Substantia nigra (tissue), 51 donors: ENCODE measurements at places on chromosomes 2 and 18.

- no peak for DNase-seq
These were observed 12.3 kb upstream of the SLC35F5 start for GRCh38 chr2:113768770-113769169.

GRCh38 chr2:69815717-69816116 is 13.7 kb upstream of the GMCL1 start:
- no peak for DNase-seq

DNA sequence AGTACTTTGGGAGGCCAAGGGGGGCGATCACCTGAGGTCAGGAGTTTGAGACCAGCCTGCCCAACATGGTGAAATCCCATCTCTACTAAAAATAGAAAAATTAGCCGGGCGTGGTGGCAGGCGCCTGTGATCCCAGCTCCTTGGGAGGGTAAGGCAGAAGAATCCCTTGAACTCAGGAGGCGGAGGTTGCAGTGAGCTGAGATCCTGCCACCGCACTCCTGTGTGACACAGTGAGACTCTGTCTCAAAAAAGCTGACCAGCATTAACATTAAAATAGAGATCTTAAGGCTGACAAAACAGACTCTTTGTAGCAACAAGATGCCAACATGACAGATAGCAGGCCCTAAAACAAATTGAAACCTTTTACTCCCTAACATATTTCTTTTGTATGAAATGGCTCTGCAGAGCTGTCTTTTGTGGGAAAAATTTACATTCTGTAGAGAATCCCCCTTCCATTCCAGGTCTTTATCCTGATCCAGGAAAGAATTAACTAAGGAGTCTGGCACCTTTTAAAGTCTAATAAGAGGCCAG is 213.9 kb downstream of the RAB3GAP1 start:
- no peak for DNase-seq

DNA sequence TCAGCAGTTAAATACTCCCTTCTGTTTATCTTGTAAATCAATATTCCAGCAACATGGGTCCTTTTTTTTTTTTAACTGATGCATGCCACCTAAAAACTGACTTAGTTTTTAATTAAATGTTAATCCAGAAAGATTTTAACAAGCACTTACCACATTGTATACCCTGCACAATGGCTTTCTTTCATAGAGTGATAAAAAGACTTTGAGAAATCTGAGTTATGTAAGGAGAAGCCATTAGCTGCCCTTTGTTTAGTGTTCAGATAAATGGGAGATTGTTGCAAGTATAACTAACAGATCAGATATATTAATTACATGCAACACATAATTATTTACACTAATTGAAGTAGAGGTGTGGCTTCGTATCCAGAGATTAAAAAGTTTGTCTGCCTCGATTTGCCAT is 22.7 kb upstream of the NFATC1 start:
- no peak for DNase-seq

DNA sequence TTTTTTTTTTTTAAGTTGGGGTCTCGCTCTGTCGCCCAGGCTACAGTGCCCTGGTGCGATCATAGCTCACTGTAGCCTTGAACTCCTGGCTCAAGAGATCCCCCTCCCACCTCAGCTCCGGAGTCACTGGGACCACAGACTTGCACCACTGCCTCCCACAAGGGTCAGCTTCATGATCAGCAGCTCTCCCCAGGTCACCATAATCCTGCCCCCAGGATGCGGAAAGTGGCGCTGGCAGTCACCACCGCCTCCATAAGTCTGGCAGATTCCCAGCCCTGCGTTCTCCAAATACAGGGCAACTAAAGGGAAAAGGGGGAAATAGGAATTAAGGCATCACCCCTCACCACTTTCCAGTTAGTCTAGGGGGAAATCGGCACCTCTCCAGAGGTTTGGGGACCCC is 5.2 kb upstream of the ARID5A start:
- DNase-seq: no peak

- DNase-seq: no peak
These were observed 64.0 kb upstream of the TRIB2 start for GRCh38 chr2:12652723-12653122.

- no peak for DNase-seq
These were observed 20.2 kb downstream of the IL18RAP start for GRCh38 chr2:102442967-102443828.

GRCh38 chr2:190149908-190150307 is 87.4 kb upstream of the MSTN start:
- no peak for DNase-seq

DNA sequence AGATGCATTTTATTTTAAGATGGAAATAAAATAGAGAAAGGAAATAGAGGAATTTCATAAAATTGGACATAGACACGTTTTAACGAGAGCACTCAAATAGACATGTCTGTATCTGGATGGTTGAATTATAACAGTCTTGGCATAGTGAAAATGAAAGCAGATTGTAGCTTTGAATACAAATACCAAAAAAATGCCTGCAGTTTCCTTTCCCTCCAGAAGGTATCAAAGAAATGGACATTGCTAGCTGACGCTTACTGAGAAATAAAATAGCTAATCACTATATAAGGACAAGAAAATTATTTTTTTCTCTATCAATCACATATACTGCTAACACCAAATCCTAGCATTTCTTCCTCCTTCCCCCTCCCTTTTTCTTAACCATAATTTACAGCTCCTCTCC is 11.4 kb upstream of the MAPRE2 start:
- no peak for DNase-seq

DNA sequence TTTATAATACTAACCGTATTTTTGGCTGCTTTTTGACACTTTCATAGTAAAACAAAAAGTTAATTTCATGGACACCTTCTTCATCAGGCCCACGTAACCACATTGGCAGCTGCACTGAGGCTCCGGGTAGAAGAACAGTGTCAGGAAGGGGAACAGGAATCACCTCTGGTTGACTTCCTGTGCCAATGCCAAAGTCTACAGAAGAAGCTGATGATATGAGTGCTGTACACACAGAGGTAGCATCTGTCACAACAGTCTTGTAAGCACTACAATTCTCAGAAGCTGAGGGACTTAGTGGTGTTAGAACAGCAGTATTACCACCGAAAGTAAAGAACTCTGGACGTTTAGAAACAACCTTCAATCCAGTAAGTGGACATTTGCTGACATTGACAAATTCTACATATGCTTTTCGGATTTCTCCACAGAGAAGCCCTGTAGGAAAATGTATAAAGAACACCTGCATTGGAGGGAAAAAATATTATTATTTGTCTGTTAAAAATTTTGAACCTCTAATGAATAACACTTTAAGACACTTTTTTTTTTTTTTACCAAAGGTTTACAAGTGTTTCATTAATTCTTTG is 85.3 kb downstream of the TRAPPC8 start:
- DNase-seq: no peak

DNA sequence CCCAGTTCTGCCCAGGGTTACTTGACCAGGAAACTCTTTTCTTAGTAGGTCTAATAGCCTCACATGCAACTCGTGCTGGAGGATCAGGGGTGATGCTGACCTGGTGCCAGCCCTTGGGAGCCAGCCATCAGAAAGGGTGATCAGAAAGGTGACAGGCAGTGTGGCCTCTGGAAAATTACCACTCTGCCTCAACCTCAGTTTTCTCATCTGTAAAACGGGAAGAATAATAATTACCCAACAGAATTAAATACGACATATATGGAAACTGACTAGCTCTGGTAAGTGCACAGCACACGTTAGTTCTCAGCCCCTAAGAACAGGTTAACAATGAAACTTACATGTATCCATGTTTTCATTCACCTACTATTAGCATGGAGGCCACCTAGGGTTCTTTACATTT is 157.6 kb downstream of the EN1 start:
- no peak for DNase-seq

- DNase-seq: no peak
These were observed 217.8 kb downstream of the TMEM247 start for GRCh38 chr2:46696966-46697829.

GRCh38 chr2:70467831-70468779 is 85.5 kb downstream of the TGFA start:
- no peak for DNase-seq

DNA sequence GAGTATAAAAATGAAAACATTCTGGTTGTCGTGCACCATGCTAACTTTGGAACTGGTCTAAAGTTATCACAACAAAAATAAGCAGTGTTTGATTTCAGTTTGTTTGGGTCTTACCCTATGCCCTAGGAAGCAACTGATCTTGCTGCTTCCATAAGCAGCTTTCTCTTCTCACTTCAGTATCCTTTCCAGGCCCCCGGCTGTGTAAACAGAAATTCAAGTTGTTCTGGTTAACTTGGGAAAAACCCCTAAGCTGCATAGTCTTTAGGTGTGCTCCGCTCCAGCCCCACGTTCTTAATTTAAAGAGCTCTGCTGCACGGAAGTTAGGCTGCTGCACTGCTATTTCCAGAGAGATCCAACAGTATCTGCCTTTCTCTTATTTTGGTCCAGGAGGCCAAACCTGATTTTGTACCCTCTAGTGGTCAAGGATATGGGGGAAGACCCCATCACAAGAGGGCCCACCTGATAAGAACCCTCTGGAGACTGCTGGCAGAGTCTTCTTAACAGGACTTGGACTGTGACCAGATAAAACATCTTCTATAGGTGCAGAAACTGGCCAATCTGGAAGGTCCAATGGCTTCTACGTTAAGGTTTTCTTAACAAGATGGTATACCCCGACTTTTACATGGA is 69.1 kb downstream of the FEZ2 start:
- DNase-seq: no peak

DNA sequence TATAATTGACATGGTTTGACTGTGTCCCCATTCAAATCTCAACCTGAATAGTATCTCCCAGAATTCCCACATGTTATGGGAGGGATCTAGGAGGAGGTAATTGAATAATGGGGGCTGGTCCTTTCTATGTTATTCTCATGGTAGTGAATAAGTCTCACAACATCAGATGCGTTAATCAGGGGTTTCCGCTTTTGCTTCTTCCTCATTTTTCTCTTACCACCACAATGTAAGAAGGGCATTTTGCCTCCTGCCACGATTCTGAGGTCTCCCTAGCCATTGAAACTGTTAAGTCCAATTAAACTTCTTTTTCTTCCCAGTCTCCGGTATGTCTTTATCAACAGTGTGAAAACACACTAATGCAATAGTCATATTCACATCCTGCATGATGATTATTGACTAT is 1073.3 kb upstream of the CDH2 start:
- no peak for DNase-seq

DNA sequence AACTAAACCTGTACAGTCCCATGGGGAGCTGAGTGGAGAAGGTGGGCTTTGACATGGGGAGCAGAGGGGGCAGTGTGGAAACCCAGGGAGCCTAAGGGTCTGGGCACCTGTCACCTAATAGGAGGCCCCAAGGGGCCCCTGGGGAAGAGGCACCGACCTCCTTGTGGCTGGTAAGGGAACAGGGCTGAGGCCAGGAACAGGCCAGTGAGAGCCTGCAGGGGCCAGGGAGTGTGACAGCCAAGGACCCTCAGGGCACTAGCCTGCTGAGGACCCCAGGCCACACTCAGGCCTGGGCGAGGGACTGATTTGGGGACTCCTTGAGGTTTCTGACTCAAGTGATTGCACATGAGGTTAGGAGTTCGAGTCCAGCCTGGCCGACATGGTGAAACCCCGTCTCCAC is 24.5 kb upstream of the ALPP start:
- DNase-seq: no peak

GRCh38 chr2:233938676-233939370 is 21.6 kb downstream of the TRPM8 start:
- no peak for DNase-seq

DNA sequence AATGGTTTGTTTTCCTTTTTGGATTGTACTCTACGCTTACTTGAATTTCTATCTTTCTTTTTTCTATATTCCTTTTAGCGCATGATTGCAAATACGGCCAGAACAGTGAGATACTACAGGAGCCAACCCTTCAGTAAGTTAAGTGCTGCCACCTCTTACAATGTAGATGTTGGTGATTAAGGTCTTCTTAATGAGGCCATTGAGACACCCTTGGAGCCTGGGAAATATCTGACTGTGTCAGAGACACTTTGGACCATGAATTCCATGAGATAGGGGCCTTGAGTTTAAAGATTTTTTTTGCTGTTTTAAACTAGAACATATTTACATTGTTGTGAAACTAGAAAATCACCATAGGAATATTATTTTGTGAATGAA is 27.1 kb upstream of the MAP3K20 start:
- no peak for DNase-seq

- no peak for DNase-seq
These were observed 9.0 kb downstream of the CDH2 start for GRCh38 chr18:28167835-28168349.

DNA sequence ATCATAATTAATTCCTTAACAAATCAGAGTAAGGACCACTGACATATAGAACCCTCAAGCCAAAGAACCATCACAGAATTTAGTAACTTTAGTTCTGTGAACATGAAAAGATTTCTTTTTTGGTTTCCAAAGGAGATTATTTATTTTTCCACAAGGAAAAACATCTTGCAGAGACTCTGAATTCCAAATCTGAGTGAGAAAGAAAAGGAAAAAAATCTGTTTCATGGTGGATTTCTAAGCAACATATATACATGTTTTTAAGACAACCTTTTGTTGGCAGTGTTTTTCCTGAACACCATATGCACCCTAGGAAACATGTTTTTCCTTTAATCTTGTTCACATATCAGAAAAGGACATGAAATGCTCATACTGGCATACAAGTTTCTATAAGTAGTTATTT is 149.8 kb downstream of the AGPS start:
- DNase-seq: no peak

GRCh38 chr2:194077366-194077765 is 1579.7 kb upstream of the SLC39A10 start:
- no peak for DNase-seq

GRCh38 chr2:220215785-220216184 is 588.4 kb downstream of the SLC4A3 start:
- no peak for DNase-seq

DNA sequence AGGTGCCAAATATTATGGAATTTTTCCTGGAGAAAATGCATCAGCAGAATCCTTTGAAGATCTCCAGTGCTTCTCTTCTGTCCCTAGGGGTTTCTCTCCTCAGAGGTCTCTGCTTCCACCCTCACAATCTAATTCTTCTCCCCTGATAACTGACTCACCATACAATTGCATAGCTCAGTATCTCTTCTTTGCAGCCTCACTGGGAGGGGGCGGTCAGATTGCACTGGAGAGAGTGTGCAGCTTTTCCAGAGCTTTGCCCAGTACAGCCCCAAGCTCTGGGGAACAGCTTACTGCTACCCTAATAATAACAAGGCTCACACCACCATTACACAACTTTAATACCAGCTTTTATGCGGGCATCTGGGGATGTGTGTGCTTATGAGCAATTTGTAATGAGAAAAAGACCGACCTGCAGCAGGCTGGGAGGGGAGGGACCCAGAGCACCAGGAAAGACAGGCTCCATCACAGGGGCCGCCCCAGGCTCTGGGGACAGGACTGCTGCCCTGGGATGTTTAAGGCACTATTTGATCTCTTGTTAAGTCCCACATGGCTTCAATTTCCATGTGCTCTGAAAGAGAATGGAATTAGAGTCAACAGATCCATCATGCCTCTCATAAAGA is 276.6 kb upstream of the SIX2 start:
- DNase-seq: no peak

- no peak for DNase-seq
These were observed 5.9 kb downstream of the LMAN1 start for GRCh38 chr18:59353079-59353680.

- DNase-seq: no peak
These were observed 12.4 kb downstream of the HS6ST1 start for GRCh38 chr2:128306081-128306930.
